GM04504 (cell line): ENCODE measurements at places on chromosomes 13 and 19.
A peak's percentile ranks its signal among the peaks of the same experiment; 100 is the strongest.

- peak; percentile 72 for DNase-seq
These were observed 28.3 kb downstream of the CEBPA start for GRCh38 chr19:33273881-33274662.

- no peak for DNase-seq
These were observed 106.2 kb downstream of the VWA8 start for GRCh38 chr13:41854758-41855157.

DNA sequence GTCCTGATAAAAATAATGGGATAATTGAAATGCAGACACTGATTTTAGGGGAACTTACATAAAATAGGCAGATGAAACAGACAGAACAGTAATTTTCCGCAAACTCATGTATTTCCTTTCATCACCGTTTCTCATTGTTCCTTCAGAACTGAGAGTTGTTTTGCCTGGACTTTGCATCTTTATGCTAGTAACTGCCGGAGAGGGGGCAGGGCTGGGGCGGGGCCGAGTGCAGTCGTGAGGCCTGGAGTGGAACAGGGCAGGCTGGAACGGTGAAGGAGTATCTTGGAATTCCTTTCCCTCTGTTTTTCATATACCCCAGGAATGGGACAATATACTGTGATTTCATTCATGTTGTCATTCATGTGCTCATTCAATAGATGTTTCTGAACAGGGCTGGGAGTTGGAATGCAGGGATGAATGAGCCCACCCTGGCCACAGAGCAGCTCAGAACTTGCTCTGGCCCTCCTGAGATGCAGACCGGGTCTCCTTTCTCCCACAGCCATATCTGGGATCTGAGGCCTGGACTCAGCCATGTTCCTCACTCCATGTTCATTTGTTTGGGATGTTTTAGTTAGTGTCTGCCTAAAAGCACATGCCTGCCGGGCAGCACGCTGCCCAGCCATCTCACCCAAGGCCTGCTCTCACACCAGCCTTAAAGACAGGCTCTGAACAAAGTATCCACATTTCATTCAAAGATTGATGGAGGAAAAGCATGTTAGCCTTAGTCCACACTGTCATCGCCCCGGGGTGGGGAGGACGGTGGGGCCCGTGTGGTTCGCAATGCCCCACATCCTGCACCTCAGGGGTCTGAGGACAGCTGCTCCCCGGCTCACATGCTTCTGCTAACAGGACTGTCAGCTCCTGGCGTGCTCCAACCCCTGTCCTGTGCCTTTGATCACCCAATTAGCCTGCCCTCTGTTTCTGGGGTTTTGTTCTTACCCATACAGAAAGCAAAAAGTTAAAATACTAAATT is 92.9 kb downstream of the SOX1 start:
- DNase-seq = no peak

DNA sequence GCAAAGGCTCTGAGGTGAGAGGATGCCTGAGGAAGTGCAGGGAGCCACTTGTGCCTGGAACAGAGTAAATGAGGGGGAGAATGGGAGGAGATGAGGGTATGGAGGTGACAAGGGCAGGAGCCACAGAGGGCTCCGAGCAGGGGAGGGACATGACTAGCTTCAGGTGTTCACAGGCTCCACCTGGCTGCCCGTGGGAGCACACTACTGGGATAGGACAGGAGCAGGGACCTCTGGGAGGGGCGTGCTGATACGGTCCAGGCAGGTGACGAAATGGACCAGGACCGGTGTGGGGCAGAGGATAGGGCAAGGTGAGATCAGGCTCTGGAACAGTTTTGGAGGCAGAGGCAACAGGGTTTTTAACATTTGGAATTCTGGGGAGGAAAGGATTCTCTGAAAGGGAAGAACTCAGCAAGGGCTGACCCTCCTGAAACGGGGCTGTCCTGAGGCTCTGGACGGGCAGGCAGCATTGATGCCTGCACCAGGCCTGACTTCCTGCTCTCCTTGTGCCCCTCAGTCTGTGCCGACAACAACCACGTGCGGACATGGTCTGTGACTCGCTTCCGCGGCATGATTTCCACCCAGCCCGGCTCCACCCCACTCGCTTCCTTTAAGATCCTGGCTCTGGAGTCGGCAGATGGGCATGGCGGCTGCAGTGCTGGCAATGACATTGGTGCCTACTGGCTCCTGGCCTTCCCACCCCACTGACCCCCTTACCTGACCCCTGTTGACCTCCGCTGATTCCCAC is 11.6 kb downstream of the SHKBP1 start:
- no peak for DNase-seq

GRCh38 chr19:38917921-38918491 is 6.0 kb upstream of the CCER2 start:
- no peak for DNase-seq

DNA sequence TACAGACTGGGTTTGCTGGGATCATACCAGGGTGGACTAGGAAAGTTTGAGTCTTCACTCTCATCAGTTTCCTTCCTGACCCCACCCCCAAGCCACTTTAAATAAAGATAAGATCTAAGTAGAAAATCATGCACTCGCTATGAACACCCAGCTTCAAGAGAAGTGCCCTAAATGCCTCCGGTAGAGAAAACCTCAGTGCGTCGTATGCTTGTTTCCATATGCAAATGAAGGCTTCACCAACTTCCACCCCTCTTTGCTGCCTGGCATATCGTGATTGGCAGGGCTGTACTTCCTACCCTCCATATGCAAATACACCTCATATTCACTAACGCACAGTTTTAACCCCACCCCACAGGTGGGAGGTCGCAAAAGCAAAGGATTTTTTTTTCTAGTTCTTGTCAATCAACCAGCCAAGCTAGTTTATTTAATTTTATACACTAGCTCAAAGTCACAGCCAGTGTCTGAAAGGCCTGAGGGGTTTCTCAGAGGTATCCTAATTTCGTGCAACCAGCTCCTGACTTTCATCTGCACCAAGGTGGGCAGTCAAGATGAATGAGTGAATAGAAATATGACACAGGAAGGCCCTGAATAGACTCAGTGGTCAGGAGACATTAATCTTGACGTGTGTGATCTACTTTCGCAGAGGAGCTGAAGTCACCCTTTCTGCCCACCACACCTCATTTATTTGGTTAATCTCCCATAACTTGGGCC is 121.1 kb upstream of the TSHZ3 start:
- no peak for DNase-seq

GRCh38 chr19:18287836-18288772 is 6.7 kb upstream of the JUND start:
- DNase-seq = no peak

DNA sequence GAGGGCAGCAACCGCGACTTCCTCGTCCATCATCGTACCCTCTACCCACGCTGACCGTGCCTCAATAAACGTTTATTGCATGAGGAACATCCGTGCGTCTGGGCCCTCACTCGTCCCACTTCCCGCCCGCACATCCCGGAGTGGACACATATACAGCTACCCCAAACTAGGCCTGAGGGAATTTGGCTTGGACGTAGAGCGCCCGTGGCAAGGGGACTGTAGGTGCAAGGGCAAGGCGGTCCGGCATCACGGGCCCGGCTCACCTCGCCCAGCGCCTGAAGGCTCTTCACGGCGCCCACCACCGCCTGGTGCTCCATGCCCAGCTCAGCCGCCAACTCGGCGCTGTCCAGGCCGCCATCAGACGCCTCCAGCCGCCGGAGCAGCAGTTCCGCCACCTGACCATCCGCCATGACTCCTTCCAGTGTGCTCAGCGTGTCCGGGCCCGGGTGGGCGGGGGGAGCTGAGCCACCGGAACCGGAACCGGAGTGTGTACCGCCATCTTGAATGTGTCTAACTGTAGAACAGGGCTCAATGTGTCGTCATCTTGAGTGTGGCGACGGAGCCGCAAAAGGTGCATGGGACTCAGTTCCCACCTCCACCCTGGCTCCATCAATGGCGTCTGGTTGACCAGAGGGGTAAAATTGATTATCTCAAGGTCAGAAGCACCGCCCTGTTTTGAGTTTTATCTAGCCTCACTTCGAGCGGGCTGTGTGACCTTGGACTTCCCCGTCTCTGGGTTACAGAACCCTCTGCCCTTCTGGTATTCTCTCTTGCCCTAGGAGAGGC is at the start of gene FARSA:
Gene FARSA, minus strand, starts transcription at position 425 of the 786 bp plus-strand sequence. Its CDS starts 15 bp downstream, at position 410.
- DNase-seq = peak; percentile 76

DNA sequence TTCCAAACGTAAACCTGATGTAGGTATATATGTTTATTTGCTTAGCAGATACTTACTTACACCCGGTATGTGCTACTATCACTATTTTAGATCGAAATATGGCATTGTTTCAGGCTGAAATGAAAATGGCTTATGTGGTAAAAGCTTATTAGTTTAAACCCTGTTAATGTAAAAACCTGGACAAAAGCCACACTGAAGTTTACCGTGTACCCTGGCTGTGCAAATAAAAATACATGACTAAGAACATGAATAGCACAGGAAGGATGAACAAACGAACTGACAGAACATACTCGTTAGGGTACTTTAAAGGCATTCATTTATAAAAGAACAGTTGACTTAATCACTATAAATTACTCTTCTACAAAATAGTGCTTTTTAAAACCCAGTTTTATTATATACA is 6.6 kb downstream of the CLDN10 start:
- DNase-seq = no peak

DNA sequence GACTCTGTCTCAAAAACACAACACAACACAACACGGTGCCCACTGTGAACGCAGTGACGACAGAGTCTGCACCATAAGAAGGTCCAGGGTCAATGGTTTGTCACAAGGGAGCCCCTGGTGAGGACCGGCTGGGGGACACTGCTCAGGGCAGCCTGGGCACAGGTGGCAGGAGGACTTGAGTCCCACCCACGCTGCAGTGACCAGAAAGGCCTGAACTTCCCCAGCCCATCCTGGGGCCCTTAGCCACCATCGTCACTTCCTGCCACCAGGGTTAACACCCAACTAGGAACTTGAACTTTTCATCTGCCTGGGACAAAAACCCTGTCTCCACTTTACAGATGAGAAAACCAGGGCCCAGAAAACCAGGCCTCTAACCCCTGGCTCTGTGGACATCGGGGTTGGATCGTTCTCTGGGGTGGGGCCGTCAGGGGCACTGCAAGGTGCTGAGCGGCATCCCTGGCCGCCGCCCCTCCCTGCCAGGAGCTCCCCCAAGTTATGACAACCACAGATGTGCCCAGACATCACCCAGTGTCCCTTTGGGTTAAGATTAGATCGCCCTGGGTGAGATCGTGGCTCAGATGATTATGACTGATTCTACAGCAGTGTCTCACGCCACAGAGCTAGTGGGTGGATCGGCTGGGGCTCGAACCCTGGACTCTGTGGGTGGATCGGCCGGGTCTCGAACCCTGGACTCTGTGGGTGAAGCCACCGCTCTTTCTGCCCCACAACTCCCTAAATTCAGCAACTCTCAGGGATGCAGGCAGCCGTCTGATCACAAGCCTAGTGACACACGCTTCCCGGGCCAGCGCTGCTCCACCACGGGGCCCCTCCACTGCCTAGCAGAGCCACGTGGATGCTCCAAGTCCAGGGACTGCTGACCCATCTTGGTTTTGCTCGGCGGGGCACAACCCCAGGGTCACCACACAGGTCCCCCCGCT is 14.0 kb downstream of the MOB3A start:
- no peak for DNase-seq

DNA sequence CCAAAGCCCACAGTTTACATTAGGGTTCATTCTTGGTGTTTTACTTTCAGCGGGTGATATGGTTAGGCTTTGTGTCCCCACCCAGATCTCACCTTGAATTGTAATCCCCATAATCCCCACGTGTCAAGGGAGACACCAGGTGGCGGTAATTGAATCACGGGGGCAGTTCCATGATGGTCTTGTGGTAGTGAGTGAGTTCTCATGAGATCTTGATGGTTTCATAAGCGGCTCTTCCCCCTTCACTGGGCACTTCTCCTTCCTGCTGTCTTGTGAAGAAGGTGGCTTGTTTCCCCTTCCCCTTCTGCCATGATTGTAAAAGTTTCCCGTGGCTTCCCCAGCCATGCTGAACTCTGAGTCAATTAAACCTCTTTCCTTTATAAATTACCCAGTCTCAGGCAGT is 12.0 kb downstream of the FPR2 start:
- DNase-seq = no peak

DNA sequence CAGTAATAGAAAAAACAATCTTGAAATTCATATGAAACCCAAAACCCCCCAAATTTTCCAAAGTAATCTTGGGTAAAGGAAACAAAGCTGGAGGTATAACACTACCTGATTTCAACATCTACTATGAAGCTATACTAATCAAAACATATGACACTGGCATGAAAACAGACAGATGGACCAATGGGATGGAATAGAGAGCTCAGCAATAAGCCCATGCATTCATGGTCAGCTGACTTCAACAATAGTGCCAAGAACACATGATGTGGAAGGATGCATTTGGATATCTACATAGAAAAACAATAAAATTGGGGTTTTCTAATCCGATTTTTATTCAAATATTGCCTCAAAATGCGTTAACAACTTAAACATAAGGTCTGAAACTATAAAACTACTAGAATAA is 32.2 kb upstream of the ZNF766 start:
- DNase-seq = no peak

DNA sequence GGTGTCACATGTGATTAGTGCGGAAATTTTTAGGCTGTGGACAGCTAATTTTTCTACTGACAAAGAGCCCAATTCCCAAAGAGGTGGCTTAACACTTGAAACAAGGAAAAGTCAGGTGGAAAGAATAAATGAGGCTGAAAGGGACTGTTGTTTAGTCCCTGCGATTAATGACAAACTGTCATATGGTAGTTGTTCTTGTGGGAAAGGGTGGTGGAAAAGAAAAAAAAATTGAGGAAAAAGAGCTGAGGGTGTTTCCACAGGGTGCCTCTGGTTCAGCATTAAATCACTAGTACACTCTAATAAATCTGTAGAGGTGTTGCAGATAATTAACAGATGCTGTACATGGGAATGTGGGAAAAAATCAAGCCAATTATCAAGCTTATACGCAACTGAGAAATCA is 300.7 kb downstream of the DNAJC15 start:
- DNase-seq = no peak

GRCh38 chr19:40272261-40272660 is 12.9 kb downstream of the AKT2 start:
- no peak for DNase-seq

DNA sequence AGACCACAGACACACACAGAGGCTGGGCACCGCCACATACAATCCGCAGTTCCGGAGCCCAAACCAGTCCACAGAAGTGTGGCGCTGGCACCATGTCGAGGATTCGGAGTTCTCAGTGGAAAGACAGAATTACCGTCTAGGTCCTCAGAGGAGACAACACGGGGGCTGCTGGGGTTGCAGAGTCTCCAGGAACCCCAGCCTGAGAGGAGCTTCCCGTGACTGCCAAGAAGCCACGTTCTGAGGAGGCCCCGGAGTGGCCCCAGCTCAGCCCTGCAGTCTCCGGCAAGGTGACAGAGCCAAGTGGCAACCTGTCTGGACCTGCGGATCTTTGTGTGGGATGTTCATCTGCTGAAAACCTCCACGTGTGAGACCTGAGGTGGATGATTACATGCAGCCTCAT is 7.3 kb upstream of the ADPRHL1 start:
- DNase-seq = no peak
